Stimulated activated CD8-positive, alpha-beta memory T cell treated with anti-CD3 and anti-CD28 coated beads, Interleukin-4, amount 100 ng/mL, for 4 hours (primary cell): ENCODE measurements at places on chromosomes 3 and 15.

DNA sequence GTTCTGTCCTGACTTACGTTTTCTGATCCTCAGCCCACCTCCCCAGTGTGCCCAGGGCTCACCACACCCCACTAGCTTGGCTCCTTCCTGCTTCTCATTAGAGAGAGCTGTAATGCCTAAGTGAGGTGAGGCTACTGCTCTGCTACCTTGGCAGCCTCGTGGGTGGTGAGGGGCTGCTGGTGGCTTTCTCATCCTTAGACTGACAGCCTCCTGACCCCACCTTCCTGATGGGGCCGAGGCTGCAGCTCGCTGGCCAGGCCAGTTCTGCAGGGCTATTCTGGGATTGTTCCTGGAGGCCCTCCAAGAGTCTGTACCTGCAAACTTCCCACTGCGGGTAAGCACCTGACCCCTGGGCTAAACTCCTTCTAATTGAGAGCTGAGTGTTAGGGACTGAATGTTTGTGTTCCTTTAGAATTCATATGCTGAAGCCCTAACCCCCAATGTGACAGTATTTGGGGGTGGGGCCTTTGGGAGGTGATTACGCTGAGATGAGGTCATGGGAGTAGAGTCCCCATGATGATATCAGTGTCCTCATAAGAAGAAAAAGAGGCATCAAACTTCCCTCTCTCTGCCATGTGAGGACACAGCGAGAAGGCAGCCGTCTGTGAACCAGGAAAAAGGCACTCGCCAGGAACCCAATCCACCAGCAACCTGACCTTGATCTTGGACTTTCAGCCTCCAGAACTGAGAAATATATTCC is 38.1 kb upstream of the IQSEC1 start:
- no peak for DNase-seq

DNA sequence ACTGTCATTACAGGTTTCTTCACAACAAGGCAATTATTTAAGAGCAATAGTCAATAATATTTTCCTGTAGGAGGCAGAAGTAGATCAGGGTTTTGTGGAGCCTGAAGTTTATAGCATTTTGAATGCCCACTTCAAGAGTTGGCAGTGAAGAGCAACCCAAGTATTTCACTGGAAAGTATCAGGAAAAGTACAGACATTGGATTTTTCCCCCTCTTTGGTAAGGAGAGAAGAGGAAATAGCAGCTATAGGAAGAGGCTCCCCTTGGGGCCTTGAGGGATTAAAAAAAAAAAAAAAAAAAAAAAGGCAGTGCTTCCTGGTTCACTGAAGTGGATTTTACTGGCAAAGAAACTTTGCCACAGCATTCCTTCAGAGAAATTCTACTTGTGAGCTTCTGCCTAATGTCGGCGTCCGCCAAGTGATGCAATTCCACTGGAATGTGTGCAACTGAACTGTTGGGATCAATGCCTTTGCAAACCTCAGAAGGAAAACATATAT is 5.7 kb upstream of the CNTN6 start:
- no peak for DNase-seq

DNA sequence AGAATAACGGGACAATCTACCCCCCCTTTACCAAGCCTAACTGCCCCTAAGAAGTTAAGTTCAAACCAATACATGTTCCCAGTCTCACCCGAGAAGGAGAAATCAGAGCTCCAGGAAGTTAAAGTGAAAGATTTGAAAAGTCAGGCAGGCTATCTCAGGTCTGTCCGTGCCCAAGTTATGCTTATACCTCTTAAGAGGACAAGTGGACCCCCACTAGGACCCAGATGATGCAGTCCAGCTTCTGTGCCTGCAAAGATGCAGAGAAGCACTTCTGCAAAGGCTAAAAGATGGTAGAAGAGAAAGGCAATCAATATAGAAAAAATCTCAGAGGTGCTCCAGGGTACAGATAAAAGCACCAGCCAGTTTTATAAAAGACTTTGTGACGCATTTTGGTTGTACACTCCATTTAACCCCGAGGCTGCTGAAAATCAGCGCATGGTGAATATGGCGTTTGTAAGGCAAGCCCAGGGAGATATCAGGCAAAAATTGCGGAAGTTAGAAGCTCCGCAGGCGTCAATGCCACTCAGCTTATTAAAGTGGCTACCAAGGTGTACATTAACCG is 9.8 kb upstream of the SLC9C1 start:
- no peak for DNase-seq

- DNase-seq, result no peak
These were observed 7.6 kb downstream of the NR1D2 start for GRCh38 chr3:23952646-23953045.

DNA sequence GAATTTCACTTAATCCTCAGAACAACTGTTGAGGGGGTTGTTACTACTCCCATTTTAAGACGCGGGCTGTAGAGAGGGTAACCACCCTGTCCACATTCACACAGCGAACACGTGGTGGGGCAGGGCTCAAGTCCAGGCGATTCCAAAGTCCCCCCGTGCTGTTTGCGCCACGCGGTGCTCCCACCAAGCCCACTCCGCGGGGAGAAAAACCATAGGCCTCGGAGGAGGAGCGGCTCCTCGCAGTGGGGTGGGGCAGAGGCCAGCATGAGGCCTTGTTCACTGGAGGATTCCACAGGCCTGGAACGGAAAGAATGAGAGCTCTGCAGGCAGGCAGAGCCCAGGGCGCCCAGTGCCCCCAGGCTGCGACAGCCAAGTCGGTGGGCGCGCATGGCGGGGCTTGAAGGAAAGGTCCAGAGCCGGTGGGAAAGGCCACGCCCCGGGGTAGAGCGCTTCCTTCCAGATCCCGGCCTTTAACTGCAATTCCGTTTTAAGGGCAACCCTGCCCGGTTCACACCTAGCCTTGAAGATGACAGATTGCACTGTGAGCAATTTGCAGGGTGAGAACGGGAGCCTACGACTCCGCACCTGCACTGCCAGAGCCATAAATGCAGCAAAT is 161.8 kb upstream of the TBL1XR1 start:
- DNase-seq, result no peak

DNA sequence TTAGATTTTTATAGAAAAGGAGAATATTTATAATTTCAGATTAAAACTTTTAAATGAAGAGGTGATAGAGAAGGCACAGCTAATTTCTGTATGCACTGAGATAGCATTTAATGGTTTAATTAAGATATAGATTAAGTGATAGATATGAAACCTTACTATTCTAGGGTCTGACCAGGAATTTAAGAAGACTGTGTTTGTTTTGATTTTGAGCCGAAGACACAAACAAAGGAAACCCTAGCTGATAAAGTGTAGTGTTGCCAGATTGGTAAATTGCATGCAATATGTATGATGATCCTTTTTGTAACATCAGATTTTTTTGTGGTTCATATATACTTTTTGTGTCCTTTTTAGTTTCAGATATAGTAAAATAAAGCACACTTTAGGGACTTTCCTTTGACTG is 141.8 kb downstream of the ZPLD1 start:
- DNase-seq, result no peak

- no peak for DNase-seq
These were observed 44.9 kb downstream of the EPHB1 start for GRCh38 chr3:134839990-134840389.
